ENCODE measurements at places on chromosomes 1 and 21. TPM values are rescaled to one million over a fixed set of nuclear protein-coding genes. Genes with fewer than 3 reads are reported as not detected.
A peak's percentile ranks its signal among the peaks of the same experiment; 100 is the strongest.

The UTP25 gene
- total RNA-seq: 3.7 TPM

The NEGR1 gene
- 0.38 TPM for total RNA-seq

DNA sequence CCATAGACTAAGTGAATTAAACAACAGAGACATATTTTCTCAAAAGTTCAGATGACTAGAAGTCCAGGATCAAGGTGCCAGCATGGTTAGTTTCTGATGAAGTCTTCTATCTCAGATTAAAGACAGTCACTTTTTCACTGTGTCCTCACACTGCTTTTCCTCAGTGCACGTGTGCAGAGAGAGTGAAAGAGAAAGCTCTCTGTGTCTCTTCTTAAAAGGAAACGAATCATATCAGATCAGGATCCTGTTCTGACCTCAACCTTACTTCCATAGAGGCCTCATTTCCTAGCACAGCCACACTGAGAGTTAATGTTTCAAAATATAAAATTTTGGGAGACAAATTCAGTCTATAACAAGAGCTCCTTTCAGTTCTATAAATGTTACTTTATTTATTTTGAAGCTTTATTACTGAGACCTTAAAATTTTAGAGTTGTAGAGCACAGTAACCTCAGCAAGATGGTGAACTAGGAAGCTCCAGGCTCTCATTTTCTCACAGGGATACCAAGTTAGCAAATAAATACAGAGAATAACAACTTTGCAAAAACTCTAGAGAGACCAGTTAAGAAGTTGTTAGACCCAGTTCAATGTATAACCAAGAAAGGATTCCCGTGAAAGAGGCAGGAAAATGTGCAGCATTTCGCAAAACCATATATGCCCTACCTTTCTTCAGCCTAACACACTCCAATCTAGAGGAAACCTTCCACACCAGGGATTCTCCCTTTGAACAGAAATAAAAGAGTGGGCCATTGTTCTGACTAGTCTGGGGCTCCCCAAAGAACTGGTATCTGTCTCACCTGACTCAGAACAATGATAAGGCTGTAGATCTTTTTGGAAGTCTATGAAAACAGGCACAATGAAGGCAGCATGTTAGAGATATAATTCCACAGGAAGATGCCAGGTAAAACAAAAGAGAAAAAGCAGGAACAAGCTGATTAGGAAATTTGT is 372.2 kb downstream of the MRPL39 start:
- no peak for DNase-seq

DNA sequence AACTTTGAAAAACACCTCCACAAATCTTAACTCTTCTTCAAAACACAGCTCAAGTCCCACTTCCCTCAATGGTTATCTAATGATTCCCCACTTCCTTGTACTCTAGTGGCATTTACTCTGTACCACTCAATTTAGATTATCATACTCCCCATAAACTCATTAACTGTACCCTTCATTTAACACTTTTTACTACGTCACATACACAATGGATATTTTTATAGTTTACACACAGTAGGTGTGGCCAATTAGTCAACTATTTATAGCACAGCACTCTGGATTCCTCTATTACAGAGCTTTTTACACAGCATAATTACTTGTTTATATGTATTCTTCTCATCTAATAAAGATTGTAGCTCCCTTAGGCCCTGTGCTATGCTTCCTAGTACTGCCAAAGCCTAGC is 62.1 kb downstream of the FOXJ3 start:
- no peak for DNase-seq

- peak; percentile 90 for DNase-seq
These were observed 57.6 kb downstream of the SIM2 start for GRCh38 chr21:36756527-36756926.

GRCh38 chr1:74613894-74614293 is 59.7 kb downstream of the ERICH3 start:
- DNase-seq: no peak

GRCh38 chr1:89088572-89088971 is 23.6 kb upstream of the GBP1 start:
- no peak for DNase-seq

DNA sequence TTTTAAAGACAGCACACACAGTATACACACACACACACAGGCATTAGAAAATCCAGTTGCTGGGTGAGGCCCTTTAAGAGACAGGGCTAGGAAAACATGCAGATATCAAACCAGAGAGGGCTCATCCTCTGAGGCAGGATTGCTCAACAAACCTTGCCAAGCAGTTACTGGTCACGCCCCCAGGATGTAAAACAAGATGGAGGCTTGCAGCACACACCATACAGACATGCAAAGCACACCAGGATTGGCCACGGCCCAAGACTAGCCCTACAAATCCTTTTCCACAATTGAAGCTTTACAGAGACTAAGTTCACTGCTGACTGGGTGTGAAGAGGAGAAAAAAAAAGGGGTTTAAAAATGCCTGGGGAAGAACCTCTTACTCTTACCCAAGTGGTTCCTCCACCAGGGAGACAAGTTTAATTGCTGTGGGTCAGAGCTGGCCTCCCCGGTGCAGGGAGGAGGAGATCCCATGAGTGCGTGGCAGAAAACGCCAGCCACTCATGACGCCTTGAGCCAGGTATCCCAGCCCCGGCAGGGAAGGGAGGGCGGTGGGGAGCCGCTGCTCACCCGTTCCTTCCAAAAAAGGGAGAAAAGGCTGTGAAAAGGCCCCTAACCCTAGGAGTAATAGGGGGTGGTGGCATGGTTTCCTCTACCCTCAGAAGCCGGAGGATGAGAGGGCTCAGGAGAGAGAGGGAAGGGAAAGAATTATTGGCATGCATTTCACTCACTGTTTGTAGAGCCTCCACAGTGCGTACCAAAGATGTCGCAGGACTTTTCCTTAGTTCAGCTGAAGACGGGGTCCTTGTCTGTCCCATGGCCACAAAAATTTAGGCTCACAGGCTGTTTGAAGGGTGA is 594.6 kb upstream of the ZP4 start:
- DNase-seq: peak; percentile 61

DNA sequence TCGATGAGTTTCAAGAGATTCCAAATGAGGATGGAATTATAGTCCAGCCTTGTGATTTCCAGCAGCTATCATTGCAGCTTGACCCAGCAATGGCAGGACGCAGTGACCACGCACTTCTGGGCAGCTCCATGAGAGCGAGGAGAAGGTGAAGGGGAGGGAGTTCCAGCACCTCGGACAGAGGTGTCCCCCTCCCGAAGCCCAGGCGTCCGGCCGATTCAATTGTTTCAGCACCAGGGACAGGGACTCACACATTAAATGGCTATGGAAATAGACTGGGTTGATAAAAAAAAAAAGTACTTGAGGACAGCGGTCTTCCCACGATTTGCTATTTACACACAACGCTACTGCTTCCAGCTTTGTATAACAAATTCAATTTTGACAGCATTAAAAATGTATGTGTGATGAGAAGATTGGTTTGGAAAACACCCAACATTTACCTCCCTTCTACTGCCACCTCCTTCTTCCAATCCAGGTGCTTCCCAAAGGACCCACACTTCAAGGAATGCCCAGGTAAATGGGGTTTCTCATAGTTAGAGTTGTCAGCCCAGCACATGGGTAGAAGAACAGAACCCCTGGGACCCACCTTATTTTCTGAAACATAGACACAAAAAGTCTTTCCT is 71.8 kb downstream of the DISP3 start:
- DNase-seq: peak; percentile 40

DNA sequence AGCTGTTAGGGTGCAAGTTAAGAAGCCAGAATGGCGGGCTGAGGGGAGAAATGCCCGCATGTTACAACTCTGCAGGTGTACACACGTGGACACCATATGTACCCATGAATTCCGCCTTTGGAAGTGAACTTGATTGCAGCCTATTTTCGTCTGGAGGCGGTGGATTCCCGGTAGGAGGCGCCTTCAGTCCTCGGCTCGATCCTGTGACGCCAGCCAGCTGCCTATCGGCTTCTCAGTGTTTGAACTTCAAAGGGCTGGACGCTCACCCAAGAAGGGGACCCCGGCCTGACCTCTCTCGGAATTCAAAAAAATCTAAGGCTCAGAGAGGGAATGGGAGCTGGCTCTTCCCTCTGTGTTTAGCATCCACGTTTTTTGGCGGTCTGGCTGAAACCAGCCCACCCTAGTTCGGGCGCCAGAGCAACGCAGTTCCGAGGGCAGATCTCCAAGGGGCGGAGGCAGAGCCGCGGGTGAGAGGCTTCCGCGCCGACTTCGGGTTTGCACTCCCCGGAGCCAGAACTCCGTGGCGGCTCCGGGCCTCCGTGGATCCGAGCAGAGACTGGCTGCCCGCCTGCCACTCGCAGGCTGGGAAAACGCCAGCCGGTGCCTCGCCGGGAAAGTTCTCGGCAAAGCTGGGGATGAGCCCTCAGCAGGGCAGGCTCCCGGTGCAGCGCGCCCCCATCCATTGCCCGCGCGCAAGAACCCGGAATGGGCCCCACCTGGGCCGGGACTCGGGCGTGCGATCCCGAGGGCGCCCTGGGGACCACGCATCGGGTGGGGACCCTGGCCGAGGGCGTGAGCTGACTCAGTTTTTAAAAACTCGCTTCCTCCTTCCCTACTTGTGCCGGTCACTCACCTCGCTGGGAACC is 996 bp upstream of the TMEM51 start:
- DNase-seq: peak; percentile 89

GRCh38 chr21:42579456-42580075 is 65.9 kb downstream of the SLC37A1 start:
- DNase-seq: no peak

DNA sequence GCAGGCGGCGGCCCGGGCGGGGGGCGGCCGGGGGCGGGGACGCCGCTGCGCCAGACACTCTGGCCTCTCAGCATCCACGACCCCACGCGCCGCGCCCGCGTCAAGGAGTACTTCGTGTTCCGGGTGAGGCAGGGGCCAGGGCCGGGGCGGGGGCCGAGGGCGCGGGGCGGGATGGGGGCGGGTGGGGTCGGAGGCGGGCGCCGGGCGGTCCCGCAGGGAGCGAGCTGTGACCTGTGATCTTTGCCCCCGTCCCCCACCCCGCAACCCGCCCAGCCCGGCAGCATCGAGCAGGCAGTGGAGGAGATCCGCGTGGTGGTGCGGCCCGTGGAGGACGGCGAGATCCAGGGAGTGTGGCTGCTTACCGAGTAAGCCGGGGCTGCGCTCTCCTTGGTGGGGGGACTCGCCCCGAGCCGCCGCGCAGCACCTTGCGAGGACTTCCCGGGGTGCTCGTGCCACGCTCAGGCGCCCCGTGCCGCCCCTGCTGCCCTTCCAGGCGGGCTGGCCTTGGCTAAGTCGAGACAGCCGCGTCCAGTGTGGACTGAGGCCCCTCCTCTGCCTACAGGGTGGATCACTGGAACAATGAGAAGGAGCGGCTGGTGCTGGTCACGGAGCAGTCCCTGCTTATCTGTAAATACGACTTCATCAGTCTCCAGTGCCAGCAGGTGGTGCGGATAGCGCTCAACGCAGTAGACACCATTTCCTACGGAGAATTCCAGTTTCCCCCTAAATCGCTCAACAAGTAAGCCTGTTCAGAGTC is 514 bp downstream of the TPRG1L start:
- DNase-seq: no peak
